ENCODE measurements at places on chromosomes 13 and 19. TPM values are rescaled to one million over a fixed set of nuclear protein-coding genes. Genes with fewer than 3 reads are reported as not detected.

SIGLEC12 gene
- total RNA-seq: 0.66 TPM

DNA sequence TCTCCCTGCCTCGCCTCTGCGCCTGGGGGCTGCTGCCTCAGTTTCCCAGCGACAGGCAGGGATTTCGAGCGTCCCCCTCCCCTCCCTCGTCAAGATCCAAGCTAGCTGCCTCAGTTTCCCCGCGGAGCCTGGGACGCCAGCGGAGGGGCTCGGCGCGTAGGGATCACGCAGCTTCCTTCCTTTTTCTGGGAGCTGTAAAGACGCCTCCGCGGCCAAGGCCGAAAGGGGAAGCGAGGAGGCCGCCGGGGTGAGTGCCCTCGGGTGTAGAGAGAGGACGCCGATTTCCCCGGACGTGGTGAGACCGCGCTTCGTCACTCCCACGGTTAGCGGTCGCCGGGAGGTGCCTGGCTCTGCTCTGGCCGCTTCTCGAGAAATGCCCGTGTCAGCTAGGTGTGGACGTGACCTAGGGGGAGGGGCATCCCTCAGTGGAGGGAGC lies 722 bp upstream of the ICAM1 start:
- no peak for DNase-seq

SCEL gene
- 3.3 TPM for total RNA-seq

- no peak for DNase-seq
Observed at GRCh38 chr13:113428469-113428865, 24.8 kb downstream of the ADPRHL1 start.

GRCh38 chr19:6062274-6062673 lies 48.0 kb downstream of the RFX2 start:
- DNase-seq: no peak

CELF5 gene
- 0.38 TPM for total RNA-seq

- DNase-seq: peak; percentile 71
Observed at GRCh38 chr19:42184401-42184861, 33.0 kb downstream of the DEDD2 start.

LGALS14 gene
- not detected for total RNA-seq

DNA sequence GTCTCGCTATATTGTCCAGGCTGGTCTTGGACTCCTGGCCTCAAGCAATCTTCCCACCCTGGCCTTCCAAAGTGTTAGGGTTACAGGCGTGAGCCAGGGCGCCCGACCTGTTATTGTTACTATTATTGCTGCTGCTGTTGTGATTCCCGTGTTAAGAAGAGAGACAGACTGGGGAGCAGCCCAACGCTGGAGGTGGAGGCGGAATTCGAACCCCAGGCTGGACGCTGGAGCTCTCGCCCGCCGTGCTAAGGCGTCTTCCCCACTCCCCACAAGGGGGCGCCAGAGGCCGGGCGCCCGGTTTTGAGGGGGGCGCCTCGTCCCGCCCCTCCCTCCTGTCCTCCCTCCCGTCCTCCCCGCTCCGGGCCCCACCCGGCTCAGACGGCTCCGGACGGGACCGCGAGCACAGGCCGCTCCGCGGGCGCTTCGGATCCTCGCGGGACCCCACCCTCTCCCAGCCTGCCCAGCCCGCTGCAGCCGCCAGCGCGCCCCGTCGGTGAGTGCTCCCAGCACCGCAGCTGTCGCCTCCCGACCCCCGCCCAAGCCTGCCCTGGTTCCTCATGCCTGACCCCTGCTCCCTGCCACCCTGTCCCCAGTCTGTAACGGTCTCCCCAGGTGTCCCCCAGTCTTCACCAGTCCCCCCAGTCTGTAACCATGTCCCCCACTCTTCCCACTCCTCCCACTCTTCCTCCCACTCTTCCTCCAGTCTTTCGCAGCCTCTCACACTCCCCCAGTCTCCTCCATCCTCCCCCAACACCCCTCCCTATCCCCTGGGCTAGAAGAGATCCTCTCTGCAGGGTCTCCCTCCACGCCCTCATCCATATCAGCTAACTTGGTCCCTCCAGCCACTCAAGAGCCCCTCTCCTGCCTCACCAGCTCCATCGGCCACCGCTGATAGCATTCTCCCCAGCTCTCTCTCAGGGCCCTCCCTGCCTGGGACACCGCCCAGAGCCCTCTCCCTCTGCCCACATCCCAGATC lies at the start of gene EHD2:
Gene EHD2 (plus strand): TSS at position 377 of the 976 bp plus-strand sequence. CDS start 3,191 bp downstream, outside the sequence.
- no peak for DNase-seq

DNA sequence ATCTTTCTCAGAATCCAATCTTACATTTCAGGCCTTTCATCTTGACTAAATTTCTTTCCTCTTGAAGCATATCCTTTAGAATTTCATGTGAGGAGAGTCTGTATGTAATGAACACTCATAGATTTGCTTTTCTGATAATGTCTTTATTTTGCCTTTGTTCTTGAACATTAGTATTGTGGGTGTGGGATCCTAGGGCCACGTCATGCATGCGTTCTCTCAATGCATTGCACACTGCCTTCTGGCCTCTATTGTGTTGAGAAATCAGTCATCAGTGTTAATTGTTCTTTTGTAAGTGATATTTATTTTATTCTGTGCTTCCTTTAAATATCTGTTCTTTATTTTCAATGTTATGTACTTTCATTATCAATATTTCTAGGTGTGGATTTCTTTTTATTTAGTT lies 364.9 kb downstream of the OXGR1 start:
- no peak for DNase-seq

DENND1C gene
- 8.2 TPM for total RNA-seq

- no peak for DNase-seq
Observed at GRCh38 chr19:32173836-32174235, 171.6 kb upstream of the ZNF507 start.

- no peak for DNase-seq
Observed at GRCh38 chr13:35761440-35762252, 285.2 kb upstream of the MAB21L1 start.

ERCC2 gene
- total RNA-seq: 19.0 TPM

ZNF492 gene
- total RNA-seq: 0.25 TPM

DNA sequence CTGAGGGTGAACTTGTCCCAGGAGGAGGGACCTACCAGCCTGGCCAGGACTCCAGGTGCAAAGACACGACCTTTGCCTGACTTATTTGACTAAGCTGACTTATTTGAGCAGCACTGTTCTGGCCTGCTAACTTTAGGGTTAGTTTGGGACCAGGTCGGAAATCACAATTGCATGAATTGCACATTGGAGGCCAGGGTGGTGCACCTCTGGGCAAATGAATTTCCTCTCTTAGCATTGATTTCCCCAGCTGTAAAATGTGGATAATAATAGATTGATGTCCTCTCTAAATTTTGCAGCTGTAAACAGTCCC lies 1.4 kb upstream of the BST2 start:
- DNase-seq: no peak

DNA sequence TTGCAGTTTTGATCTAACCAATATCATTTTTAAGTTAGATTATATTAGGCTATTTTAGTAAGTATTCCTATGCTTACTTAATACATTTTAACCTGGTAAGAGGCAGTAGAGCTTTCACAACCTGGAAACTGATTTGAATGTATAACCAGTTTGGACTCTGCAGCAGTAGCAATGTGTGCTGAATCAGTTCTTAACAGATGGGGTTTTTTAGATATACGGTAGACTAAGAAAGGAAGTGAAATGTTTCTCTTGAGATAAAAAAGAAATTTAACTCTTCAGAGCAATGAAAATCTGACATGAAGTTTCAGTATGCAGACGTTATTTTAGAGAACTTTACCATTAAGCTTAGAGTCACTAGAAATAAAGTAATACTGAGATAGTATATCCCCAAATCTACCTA lies 2.7 kb downstream of the NBEA start:
- no peak for DNase-seq

USHBP1 gene
- total RNA-seq: 8.9 TPM

DPY19L3 gene
- 36.7 TPM for total RNA-seq

DNA sequence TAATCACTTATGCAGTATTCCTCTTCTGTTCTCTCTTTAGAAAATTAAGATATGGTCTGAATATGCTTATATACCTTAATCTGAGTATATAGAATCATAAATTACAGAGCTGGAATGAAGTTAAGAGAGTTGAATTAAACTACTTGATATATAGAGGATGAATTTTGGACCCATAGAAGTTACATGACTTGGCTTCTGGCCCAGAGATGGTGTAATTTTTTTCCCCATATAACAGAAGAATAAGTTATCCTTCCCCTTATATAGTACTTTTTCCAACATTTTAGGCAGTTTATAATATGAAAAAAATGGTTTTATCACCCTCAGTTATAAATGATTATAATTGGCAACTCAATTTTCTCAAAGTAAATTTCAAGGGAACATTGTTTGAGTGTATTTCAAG lies 616.3 kb downstream of the TBC1D4 start:
- DNase-seq: no peak

GRCh38 chr19:3320354-3320670 lies 46.1 kb upstream of the NFIC start:
- DNase-seq: no peak

DNA sequence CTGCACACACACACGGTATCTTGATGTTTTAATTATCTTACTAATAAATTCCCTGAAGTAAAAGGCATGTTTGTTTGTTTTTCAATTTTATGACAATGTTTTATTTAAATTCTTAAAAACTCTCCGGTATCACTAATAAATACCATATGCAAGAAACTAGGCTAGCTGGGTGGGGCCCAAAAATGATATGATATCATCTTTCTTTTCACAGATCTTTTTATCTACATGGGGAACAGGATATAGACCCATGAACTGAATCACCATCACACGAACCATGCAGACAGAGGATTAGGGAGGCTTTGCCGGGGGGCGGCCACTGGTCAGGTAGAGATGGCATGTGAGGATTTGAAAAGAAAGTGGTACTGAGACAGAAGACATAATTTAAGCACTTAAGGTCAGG lies 266.4 kb downstream of the ENOX1 start:
- no peak for DNase-seq

DNA sequence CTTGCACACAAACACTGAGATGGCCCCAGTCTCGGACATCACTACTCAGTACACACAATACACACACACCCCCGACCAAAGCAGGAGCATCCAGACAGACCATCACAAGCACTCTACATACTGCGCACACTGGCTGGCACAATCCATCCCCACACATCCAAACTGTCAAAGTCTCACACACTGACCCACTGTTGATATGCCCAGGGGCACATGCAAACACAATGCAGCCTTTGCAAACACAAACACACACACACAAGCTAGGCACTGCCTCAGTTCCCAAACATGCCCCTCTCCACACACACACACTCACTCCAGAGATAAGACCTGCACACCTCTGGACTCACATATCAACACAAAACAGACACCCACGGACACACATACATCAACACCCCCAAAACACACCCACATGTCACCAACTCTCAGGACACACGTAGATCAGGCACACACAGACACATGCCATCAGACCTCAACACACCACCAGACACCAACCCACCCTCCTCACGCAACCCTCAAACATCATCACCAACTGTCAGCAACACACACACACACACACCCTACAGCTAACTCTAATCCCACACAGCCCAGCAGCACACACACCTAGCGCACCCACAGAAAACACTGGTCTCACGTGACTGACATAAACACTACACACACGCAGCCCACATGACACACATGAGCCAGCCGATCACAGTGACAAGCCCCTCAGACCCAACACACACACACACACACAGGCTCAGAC lies 1.9 kb downstream of the BBC3 start:
- no peak for DNase-seq

GRCh38 chr19:35710784-35711723 lies 6.7 kb downstream of the ZBTB32 start:
- DNase-seq: no peak

GRCh38 chr19:39397360-39398296 lies 6.5 kb downstream of the MED29 start:
- peak; percentile 83 for DNase-seq

DNA sequence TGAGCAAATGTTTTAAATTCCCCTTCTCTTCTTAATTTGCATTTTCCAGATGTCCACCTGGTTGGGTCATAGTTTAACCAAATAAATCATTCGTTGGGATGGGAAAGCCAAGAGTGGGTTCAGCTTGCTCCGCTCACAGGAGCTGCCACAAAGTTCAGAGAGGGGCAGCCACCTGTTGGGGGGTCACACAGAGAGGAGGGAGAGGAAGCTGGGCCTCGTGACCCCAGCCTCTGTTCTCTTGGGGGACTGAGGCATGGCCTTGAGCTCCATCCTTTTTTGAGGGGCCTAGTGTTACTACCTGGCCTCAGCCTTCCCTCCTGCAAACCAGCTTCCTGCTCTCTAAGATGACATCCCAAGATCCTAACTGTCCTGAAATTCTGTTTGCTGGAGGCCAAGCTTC lies 2.5 kb downstream of the MEF2B start:
- DNase-seq: no peak

DNA sequence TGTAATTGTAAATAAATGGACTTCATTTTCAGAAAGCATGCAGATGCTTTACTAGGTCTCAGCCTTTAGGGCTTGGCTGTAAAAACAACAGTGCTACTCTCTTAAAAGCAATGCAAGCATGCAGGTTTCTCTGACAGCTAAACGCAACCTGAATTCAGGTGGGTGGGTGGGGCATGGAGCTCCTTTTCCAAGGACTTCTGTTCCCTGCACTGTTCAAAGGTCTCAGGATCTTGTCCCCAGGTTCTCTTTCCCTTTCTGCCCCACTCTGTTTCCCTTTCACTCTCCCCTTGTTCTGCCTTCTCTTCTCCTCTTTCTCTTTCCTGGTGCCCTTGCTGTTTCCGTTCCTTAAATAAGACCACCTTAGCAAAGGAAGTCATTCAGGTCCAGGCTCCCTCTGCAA lies 1527.5 kb upstream of the SLC10A2 start:
- DNase-seq: no peak

CC2D1A gene
- 36.9 TPM for total RNA-seq

DNAAF3 gene
- 11.4 TPM for total RNA-seq

DNA sequence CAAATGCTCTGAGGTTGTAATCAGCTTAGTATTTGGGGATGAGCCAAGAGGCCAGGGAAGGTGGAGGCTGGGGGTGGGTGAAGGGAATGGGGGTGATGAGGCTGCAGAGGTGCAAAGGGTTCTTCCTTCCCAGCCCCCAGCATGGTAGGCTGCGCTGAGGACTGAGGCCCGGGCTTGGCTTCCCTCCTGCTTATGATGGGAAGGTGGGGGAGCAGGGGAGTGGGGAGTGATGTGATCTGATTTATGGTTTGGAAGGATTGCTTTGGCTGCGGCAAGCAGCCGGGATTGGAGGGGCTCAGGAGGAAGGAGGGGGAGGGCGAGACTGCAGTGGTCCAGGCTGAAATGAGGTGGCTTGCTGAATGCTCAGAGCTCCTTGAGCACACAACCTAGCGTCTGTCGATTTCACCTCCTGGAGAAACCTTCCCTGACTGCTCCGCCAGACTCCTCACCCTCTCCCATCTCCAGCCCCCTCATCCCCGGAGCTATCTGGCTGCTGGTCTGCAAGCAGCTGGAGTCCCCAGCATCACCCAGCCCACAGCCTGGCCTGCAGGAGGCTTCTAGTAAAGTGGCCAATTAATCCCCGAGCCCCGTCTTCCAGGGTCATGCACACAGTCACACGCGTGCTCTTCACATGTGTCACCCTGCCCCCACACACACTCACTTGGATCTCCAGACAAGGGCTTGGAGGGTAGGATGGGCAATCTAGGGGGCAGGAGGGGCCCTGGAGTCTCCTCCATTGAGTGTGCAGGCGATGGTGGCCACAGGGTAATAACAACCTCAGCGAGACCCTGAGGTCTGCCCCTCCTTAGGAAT lies 757 bp upstream of the CLEC11A start:
- peak; percentile 84 for DNase-seq

OR10H4 gene
- total RNA-seq: not detected

- peak; percentile 97 for DNase-seq
Observed at GRCh38 chr19:38335949-38336637, 463 bp downstream of the CATSPERG start.

- DNase-seq: no peak
Observed at GRCh38 chr19:12733369-12734214, 892 bp downstream of the TRIR start.

GRCh38 chr13:106488076-106488475 lies 47.4 kb downstream of the EFNB2 start:
- DNase-seq: no peak

- no peak for DNase-seq
Observed at GRCh38 chr13:48858122-48858902, 117.4 kb upstream of the FNDC3A start.
